ENCODE measurements at places on chromosomes 6 and 20.
A peak's percentile ranks its signal among the peaks of the same experiment; 100 is the strongest.

GRCh38 chr6:169890049-169890448 lies 138.6 kb downstream of the ERMARD start:
- no peak for DNase-seq

DNA sequence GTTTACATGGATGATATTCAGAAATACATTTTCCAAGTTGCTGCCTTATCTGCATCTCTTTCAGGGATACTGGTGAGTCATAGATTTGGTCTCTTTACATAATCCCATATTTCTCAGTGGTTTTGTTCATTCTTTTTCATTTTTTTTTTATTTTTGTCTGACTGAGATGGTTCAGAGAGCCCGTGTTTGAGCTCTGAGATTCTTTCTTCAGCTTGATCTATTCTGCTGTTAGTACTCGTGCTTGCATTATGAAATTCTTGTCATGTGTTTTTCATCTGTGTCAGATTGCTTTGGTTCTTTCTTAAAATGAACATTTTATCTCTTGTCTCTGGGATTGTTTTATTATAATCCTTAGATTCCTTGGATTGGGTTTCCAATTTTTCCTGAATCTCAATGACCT lies 317.3 kb downstream of the DOK5 start:
- DNase-seq: no peak

DNA sequence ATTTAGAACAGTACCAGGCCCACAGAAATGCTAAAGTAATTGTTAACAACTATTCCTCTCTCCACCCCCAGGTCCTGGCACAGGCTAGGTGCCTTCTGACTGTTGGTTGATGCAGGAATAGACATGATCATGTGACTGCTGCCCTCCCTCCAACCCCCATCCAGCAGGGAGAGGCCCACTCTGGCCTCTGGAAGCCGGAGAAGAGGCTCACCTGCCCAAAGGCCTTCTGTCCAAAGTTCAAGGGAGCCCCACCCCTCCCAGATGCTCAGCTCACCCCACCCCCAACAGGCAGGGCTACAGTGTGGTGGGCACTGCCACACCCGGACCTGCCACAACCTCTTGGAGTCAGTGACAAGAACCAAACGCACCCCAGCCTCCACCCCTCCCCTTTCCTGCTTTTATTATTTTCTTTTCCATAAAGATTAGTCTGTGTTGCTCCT lies 26.9 kb upstream of the FOXP4 start:
- no peak for DNase-seq

DNA sequence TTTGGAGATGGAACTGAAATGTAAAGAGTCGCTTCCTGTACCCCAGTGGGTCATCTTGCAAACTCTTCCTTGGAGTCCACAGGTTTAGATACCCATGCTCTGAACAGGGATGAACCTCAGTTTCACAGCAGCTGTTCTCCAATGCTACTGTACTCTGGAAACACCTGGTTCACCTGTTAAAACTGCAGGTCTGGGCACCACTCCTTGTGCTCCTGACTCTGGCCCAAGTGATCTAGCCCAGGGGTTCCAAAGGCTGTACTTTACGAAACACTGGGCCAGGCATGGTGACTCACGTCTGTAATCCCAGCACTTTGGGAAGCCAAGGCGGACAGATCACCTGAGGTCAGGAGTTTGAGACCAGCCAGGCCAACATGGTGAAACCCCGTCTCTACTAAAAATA lies 102.1 kb downstream of the ATP9A start:
- DNase-seq: no peak

GRCh38 chr6:27726619-27727023 lies 185.6 kb downstream of the OR2B2 start:
- no peak for DNase-seq

DNA sequence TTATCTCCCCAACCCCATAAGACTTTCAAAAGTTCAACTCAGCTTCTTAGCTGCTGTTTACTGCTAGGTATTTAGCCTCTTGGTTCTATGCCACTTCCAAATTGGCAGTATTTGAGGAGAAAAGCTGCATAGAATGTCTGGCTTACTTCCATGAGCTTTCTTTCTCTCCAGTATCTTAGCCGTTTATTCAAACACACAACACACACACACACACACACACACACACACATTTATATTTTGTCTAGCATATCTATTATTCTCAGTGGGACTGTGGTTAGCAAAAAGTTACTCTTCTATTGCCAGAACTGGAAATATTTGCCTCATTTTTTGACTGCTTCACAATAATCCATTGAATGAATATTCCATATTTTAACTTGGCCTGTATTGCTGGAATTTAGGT lies 634.2 kb upstream of the IMPG1 start:
- DNase-seq: no peak

GRCh38 chr6:139919107-139920026 lies 544.9 kb upstream of the CITED2 start:
- no peak for DNase-seq

- peak; percentile 100 for DNase-seq
Measured at GRCh38 chr20:25195014-25195961, at the start of gene ENTPD6. TSS of gene ENTPD6 (plus strand) at chr20:25195712. CDS start at chr20:25206537, 10,825 bp downstream.

- peak; percentile 92 for DNase-seq
Measured at GRCh38 chr6:41723530-41724227, 11.7 kb downstream of the TFEB start.

GRCh38 chr20:21225215-21225947 lies 77.8 kb upstream of the XRN2 start:
- peak; percentile 19 for DNase-seq

- peak; percentile 21 for DNase-seq
Measured at GRCh38 chr6:105509506-105510331, 106.8 kb upstream of the PREP start.

DNA sequence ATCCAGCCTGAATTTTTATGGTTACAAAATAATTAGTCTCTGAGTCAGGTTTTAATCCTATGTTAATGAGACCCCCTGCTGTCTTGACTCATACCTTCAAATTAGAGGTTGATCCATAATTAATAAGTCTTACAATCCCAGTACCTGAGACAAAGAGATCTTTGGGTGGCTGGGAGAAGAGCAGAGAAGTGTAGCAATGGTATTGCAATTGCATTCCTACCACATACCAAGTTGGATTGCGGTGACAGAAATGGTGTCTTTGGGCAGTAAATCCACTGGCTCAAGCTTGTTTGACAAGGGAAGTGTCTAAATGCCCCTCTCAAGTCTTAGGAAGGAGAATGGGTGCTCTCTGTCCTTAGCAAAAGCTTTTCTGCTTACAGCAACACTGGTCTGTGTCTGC lies 150.4 kb downstream of the BTBD3 start:
- peak; percentile 32 for DNase-seq
